ENCODE measurements at places on chromosomes 1 and 21.

GRCh38 chr1:62103846-62104245 is 90.8 kb upstream of the L1TD1 start:
- DNase-seq = no peak

DNA sequence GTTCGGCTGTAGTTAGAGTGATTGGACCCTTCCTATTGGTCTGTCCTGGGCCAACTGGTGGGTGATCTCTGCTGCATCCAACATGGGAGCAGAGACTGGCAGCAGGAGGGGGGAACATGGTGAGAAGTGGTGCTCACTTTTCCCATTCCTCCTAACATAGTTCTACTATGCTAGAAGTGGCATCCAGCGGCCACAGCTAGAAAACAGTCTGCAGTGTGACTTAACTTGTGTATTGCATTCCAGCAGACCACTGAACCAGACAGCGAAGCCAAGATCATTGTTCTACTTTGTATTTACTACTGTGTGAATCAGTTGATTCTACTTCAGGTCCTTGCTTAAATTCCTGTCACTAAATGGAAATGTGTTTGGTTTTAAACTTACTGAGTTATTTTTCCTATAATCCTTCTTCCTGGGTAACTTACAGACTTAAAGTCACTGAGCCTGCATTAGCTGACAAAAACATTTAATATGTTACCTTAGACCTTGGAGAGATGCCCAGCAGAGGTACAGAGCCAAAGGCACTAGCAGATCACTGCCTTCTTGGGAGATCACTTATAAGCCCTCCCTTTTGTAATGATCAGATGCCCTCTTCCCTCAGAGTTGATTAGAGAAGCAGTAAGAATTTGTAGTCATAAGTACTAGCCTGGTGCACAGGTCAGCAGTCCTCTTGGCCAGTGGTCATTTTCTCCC is 8.2 kb downstream of the FABP3 start:
- no peak for DNase-seq

- DNase-seq = no peak
Observed at GRCh38 chr1:117495068-117495467, 110.8 kb upstream of the TENT5C start.

- DNase-seq = no peak
Observed at GRCh38 chr1:93585059-93585966, 96.3 kb downstream of the BCAR3 start.

DNA sequence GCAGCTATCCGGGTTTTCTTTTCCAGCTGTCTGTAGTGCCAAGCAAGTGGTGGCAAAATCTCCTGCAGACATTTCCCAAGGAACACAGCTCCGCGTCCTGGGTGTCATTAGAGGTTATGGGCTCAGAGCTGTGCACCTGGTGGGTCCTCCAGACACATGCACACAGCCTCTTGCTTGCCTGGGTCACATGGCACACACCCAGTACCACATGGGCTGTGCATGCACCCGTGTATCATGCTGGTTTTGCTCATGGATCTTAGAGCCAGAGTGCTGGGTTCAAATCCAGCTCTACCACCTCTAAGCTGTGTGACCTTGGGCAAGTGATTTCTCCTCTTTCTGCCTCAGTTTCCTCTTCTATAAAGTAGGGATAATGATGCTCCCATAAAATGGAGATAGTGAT is 61.7 kb downstream of the ALPL start:
- DNase-seq = no peak

GRCh38 chr1:53369761-53370160 is 41.9 kb upstream of the LRP8 start:
- no peak for DNase-seq
